ENCODE measurements at places on chromosomes 12 and 14.
A peak's percentile ranks its signal among the peaks of the same experiment; 100 is the strongest.

DNA sequence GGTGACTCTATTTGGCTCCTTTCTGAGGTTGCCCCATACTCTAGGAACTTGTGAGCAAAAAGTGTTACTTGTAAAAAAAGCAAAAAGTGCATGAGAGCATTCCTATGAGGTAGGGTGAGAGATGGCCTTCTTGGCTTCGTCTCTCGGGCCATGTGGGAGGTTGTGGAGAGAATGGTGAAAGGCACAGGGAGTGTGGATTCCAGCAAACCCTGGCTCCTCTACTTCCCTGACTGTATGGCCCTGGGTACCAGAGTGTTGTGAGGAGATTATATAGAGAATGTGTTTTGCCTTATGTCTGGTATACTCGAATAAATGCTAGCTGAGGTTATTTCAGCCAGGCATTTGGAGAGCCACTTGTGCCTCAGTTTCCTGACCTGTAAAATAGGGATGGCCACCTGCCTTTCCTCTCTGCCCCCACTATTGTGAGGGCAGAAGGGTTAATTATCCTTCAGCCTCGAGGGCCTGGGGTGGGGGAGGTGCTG is 11.0 kb downstream of the PLEKHG3 start:
- no peak for DNase-seq

GRCh38 chr12:96120359-96121100 is 73.6 kb upstream of the ELK3 start:
- peak; percentile 37 for DNase-seq

DNA sequence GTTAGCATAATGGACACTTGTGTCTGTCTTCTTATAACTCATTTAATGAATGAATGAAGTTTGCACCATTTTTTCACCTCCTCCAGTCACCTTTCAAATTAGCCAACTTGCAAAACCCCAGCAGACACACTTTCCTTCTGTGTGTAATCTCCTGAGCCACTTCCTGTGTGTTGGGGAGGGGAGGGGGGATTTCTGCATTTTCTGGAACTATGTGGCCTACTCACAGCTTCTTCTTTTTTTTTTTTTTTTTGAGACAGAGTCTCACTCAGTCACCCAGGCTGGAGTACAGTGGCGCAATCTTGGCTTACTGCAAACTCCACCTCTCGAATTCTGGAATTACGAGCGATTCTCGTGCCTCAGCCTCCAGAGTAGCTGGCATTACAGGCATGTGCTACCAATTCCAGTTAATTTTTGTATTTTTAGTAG is 4.1 kb upstream of the SERPINA1 start:
- peak; percentile 71 for DNase-seq

- no peak for DNase-seq
These were observed 127.3 kb upstream of the TMPO start for GRCh38 chr12:98388126-98388525.

DNA sequence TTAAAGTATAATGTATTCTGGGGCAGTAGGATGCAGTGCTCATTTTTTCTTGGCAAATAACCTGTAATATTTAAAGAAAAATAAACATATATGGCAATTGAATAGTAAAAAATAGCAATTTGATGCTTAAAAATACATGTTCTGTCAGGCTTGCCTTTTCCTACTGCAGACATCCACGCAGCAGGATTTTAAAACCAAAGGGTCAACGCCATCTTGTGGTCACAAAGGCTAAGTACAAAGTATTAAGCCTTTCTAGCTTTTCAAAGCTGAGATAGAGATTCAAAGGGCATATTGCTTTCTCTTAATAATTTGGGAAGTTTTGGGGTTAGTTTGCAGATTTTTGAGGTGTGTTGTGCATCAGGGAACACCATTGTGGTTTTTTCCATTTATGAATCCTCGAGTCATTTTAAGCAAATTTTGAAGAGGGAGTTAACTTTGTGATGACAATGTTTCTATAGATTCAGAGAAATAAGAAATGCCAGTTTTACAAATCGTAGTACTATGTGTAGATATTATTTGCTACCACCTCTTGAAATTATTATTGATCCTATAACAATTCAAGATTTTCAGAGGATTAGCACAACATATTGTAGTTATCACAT is 4.7 kb upstream of the CCER1 start:
- no peak for DNase-seq

DNA sequence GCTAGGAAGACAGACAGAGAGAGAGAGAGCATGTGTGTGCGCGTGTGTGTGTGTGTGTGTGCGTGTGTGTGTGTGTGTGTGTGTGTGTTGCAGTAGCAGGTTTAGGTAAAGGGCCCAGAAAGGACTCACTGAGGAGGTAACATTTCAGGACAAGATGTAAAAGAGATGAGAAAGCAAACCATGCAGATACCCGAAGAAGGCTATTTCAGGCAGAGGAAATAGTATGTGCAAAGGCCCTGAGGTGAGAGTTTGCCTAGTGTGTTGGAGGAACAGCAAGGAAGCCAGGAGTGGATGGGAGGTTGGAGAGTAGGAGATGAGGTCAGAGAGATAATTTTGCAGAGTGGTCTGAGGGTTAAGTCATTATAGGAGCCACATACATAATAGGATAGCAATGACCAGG is 754.3 kb upstream of the TBX3 start:
- DNase-seq = no peak

DNA sequence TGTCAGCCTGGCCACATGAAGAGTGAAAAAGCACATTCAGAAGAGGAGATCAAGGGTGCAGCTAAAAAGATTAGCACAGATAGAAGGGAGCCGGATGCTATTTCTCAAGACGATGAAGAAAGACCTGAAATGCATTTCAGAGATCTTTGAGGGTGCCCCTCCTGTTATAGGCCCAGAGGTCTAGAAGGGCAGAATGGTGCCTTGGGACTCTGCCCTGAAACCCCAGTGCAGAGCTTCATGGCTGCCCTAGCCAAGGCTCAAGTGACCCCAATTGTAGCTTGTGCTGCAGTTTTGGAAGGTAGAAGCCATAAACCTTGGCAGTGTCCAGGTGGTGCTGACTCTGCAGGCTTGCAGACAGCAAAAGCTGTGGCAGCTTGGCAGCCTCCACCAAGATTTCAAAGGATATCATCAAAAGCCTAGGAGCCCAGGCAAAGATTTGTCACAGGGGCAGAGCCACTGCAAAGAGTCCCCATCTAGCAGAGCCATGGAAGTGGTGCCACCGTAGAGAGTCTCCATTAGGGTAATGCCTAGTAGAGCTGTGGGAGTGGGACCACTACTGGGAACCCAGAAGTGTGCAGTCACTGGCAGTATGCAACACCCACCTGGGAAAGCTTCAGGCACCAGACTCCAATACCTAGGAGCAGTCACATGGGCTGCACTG is 6.4 kb downstream of the LACRT start:
- no peak for DNase-seq

GRCh38 chr12:121289962-121290361 is 6.5 kb downstream of the CAMKK2 start:
- DNase-seq = no peak

GRCh38 chr12:44551631-44552030 is 324.5 kb downstream of the NELL2 start:
- DNase-seq = no peak

GRCh38 chr14:86193756-86194155 is 663.8 kb downstream of the FLRT2 start:
- DNase-seq = no peak

GRCh38 chr14:100531152-100532121 is 55.8 kb downstream of the BEGAIN start:
- DNase-seq = no peak

- no peak for DNase-seq
These were observed 123.2 kb downstream of the PELI2 start for GRCh38 chr14:56241461-56241860.
